ENCODE measurements at places on chromosomes 7 and 10.

GRCh38 chr10:87733081-87733480 is 73.4 kb downstream of the PAPSS2 start:
- peak; percentile 33 for DNase-seq

- no peak for DNase-seq
These were observed 218.3 kb upstream of the GRB10 start for GRCh38 chr7:51000956-51001355.

- DNase-seq = no peak
These were observed 9.5 kb downstream of the PPA1 start for GRCh38 chr10:70223728-70224127.

DNA sequence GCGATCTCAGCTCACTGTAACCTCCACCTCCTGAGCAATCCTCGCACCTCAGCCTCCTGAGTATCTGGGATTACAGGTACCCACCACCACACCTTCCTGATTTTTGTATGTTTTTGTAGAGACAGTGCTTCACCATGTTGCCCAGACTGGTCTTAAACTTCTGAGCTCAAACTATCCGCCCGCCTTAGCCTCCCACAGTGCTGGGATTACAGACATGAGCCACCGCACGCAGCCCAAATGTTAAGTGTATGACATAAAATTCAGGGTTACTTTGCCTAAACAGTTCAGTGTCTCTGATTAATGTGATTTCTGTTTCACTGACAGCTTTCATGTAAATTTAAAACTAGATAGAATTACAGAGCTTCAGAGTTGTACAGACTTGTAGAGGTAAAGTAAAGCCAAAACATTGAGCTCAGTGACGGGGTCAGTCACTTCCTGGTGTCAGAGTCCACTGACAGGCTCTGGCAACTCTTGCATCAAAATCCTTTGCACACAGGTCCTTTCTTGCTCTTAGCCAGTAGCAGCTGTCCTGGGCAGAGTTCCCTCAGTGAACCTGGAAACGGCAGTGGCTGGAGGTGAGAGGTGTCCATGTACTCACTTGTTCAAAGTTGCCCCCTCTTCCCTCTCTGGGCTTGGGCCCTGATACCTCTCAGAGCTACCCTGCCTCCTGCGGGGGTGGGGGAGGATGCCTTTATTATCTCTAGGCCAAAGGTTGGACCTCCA is 33.7 kb downstream of the MGMT start:
- DNase-seq = no peak

- peak; percentile 58 for DNase-seq
These were observed 91.6 kb downstream of the SEMA3C start for GRCh38 chr7:80827239-80827633.

GRCh38 chr10:70035531-70035930 is 17.1 kb upstream of the MACROH2A2 start:
- no peak for DNase-seq

- DNase-seq = peak; percentile 45
These were observed 31.8 kb downstream of the SMURF1 start for GRCh38 chr7:99112097-99112496.

- no peak for DNase-seq
These were observed 90.7 kb upstream of the TMEM26 start for GRCh38 chr10:61543831-61544230.

DNA sequence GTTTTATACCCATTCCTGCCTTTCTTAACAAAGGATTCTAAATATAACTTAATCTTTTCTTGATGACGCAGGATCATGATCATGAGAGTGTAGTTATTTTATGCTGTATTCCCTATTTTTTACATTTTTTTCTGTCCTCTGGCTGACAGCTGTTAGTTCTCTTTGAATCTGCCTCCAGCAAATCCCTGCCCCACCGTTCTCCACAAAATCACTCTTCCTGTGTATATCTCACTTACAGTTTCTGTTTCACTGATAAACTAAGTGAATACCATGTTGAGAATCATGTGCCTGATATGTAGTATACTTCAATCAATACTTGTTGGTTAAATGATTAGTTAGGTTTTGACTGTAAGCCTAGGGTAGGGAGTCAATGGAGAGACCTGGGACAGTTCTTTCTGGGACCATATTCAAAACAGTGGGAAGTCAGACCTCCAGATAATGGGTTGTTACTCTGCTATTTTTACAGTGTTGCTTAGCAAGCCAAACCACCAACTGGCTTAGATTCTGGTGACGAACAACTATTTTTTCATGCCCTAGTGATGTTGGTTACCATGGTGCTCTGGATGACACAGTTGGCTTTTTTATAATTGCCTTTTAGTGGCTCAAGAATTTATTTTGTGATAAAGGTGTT is 12.8 kb downstream of the CNNM1 start:
- DNase-seq = peak; percentile 56

DNA sequence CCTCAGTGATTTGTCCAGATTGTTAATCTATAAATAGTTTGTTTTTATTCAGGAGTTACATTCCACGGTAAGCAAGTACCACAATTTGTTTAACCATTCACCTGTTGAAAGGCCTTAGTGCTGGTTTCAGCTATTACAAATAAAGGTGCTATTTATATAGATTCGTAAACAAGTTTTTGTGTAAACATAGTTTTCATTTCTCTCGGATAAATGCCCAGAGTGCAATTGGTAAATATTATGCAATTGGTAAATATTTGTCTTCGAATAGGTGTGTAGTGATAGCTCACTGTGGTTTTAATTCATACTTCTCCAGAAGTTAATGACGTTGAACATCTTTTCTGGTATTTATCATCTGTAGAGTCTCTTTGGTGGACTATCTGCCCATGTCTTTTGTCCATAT is 76.4 kb upstream of the RSU1 start:
- no peak for DNase-seq

DNA sequence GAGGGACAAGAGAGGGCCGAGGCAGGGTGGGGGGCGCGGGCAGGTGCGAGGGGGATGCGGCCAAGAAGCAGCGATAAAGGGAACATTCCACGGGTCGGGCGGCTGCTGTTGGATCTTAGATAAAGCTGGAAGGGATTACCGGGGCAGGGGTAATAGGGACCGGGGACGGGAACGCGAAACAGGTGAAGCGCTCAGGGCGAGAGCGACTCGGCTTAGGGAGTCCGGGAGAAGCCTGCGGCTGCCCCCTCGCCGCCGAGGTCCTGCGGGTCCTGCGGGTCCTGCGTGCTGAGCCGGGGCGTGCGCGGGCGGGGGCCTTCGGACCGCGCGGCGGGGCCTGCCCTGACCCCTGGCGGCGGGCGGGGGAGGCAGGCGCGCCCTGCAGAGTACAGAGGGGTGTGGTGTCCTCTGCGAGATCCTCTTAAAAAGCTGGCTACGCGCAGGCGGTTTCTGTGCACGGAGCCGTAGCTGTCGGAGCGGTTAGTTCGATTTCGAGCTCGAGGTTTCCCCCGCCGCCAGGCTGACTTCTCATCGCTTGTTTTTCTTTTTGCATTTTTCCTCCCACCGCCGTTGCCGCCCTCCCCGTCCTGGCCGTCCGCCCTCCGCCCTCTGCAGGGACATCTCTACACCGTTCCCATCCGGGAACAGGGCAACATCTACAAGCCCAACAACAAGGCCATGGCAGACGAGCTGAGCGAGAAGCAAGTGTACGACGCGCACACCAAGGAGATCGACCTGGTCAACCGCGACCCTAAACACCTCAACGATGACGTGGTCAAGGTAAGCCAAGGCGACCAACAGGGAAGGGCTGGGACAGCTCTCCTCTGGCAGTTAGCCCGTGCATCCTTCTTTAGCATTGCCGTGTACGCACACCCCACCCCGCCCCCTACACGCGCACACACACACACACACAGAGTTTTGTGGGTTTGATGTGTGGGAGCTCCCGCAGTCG is 1.4 kb downstream of the CAV1 start:
- peak; percentile 93 for DNase-seq

- DNase-seq = no peak
These were observed 50.1 kb downstream of the VWC2 start for GRCh38 chr7:49823566-49823965.

- DNase-seq = no peak
These were observed 243.8 kb downstream of the RPS24 start for GRCh38 chr10:78277314-78278057.

GRCh38 chr10:11448545-11449244 is 162.8 kb downstream of the USP6NL start:
- DNase-seq = no peak

- no peak for DNase-seq
These were observed 36.0 kb upstream of the OTUD1 start for GRCh38 chr10:23402856-23403255.

GRCh38 chr10:71396084-71396710 is 523 bp upstream of the CDH23 start:
- DNase-seq = peak; percentile 19

GRCh38 chr7:5426226-5426475 is 2.5 kb upstream of the TNRC18 start:
- no peak for DNase-seq

- DNase-seq = peak; percentile 48
These were observed 143.2 kb upstream of the MEOX2 start for GRCh38 chr7:15829691-15830090.

DNA sequence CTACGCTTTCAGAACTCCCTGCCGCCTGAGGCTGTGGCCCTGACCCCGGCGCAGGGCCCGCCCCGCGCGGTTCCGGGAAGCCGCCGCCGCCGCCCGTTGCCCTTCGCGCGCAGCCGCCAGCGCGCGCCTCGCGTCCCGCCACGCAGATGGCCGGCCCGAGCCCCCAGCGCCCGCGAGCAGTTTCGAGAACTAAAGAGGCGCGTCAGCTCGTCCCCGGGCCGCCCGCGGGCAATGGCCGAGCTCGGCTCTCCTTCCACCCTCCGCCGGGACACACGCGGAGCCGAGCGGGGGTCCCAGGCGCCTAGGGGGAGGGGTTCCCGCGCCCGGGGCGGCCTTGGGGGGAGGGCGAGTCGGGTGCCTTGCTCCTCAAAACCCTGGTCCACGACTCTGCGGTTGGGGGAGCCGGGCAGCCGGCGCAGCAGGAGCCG is 1.8 kb downstream of the HNRNPF start:
- DNase-seq = peak; percentile 58

- DNase-seq = no peak
These were observed 401.5 kb upstream of the MKI67 start for GRCh38 chr10:128527711-128528110.

DNA sequence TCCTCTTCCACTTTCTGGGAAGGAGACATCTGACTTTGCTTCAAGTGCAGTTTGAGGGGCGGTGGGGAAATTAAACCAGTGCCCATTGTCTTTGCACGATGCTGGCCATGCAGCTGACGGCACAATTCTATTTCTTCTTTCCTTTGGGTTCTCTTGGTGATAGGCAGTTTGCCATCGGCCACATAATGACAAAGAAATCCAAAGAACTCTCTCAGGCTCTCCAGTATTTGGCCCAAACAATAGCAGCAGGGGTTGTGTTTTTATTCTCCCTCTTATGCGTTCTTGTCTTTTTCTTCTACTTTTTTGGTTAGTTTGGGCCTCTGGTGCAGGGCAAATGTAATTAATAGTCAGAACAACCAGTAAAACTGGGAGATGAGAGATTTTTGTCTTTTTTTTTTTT is 147.0 kb downstream of the EMX2 start:
- DNase-seq = no peak

DNA sequence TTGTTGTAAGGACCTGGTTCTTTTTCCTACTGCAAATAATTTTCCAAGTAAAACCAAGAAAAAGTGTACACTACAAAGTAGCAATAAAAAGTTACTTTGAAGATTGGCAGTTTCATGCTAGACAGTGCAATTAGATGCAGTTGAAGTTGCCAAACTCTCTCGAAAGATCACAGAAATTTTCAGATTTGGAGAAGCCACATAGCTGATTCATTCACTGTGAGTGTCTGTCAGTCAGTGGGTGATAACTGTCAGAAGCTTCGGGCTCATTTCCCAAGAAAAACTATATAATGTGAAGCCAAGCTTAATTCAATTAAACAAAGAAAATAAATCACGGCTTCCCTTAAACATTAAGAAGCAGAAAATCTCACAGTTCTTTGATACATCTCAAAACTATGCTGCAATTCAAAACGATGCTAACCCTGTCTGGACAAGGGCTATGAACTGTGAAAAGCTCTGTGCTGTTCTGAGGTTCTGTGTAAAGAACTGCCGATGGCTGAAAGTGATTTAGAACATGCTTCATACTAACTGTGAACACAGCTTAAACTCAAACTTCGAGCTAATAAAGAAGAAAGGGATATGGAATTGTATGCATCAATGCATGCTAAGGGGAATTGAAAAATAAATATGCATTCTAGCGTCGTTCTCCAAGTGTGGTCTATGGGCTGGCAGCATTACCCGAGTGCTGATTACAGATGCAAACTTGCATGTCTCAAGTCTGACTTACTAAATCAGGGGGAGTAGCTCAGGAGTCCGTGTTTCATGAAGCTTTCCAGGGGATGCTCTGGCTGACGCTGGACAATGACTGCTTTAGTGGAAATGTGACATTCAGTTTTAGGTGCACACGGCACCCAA is 557.4 kb downstream of the CALN1 start:
- DNase-seq = no peak

GRCh38 chr7:112510001-112510742 is 29.4 kb downstream of the LSMEM1 start:
- peak; percentile 60 for DNase-seq

DNA sequence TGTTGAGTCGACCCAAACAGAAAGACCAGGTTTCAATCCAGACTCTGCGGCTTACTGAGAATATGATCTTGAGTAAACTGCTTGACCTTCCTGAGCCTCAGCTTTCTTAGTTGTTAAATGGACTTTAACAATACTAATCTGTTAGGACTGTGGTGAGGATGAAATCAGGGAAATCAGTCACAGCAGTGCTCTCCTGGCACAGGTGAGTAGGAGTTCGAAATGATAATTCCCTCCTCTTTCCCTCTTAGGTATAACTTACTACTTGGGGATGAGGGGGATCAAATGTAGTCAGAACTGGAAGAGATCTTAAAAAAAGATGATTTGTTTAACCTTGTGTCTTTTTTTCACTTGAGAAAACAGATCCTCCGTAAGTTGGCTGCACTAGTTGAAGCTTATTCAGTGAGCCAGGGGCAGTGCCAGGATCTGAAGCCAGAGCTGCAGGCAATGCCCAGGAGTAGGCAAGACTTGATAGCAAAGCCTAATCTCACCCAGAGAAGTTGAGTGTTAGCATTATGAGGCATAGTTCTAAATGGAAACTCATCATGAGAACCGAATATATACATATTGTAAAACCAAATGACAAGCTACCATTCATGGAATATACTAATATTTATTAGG is 1.8 kb upstream of the MAGI2 start:
- DNase-seq = no peak

- DNase-seq = no peak
These were observed 23.5 kb upstream of the SAMD9L start for GRCh38 chr7:93171606-93172226.

- DNase-seq = peak; percentile 32
These were observed 51.3 kb downstream of the USP6NL start for GRCh38 chr10:11560076-11560709.

GRCh38 chr10:70738761-70739121 is 46.4 kb downstream of the TBATA start:
- DNase-seq = no peak

DNA sequence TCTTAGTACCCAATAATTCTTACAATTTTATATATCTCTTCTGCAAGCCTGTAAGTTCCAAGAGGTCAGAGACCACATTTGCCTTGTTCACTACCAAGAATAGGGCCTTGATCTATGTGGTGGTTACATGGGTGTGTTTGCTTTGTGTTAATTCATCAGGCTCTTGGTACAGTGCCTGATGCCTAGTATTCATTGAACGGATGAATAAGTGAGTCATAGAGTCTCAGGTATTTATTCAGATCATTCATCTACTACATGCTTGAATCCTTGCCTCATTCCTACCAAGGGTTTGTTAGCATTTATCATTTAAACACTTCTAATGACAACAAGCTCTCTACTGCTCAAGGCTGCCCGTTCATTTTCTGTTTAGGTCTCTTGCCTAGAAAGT is 11.3 kb upstream of the SGPL1 start:
- peak; percentile 28 for DNase-seq
